ENCODE measurements at places on chromosomes 3 and 15. TPM values are rescaled to one million over a fixed set of nuclear protein-coding genes. Genes with fewer than 3 reads are reported as not detected.

- no peak overlapping the region for H3K27ac ChIP-seq
- peaks cover 4% of the 10 kb centered on the region for H3K27me3 ChIP-seq
- DNase-seq, result no peak
Observed at GRCh38 chr3:114093016-114093380, 36.5 kb downstream of the QTRT2 start.

- no peak overlapping the region for H3K27ac ChIP-seq
- no peaks in the 10 kb centered on the region for H3K4me1 ChIP-seq
- H3K36me3 ChIP-seq, result no peaks in the 10 kb centered on the region
- DNase-seq, result no peak
- H3K4me3 ChIP-seq, result no peak overlapping the region
Observed at GRCh38 chr3:7695049-7695448, 806.6 kb upstream of the LMCD1 start.

DNA sequence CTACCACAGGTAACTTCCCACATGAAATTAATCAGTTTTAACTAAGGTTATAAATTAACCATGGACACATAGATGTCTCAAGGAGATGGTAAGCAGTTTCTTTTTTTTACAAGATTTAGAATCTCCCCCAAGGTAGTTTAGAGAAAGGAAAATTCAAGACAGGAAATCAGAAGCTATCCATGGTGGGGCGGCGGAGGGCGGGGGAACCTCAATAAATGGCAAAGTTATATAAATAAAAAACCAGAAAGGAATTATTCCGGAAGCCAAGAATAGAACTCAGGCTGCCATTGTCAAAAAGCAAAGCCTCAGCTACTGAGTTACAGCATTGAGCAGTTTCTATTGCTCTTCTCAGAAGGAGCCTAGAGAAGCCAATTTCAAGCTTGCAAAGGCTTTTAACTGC lies 172.1 kb upstream of the SMAD3 start:
- H3K27me3 ChIP-seq, result no peaks in the 10 kb centered on the region
- H3K4me3 ChIP-seq, result no peak overlapping the region
- no peak for DNase-seq
- no peaks in the 10 kb centered on the region for H3K36me3 ChIP-seq
- H3K27ac ChIP-seq, result no peak overlapping the region

DNA sequence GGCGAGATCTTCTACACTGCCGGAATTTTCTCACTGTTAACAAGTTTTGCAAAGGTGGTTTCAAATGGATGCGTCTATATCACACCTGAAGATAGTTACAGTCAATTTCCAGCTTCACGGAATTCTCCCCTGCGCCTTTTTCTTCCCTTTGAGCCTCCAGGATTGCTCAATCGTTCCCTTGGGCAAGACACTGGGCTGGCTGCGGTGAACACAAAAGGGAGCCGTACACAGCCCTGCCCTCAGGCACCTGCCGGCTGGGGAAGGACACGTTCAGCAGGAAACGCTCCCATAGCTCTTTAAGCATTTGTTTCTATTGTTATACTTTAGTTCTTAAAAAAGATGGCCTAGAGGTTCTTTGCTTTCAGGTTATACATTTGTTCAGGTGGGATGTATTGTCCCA lies 85.7 kb downstream of the C3orf70 start:
- H3K4me3 ChIP-seq, result no peak overlapping the region
- no peaks in the 10 kb centered on the region for H3K36me3 ChIP-seq
- H3K27ac ChIP-seq, result no peak overlapping the region
- no peak for DNase-seq
- no peaks in the 10 kb centered on the region for H3K27me3 ChIP-seq

GRCh38 chr3:139416275-139416674 lies 26.8 kb upstream of the COPB2 start:
- DNase-seq, result no peak
- no peaks in the 10 kb centered on the region for H3K27me3 ChIP-seq
- no peaks in the 10 kb centered on the region for H3K36me3 ChIP-seq
- no peaks in the 10 kb centered on the region for H3K4me1 ChIP-seq
- H3K4me3 ChIP-seq, result no peak overlapping the region

Gene SMAD6
- total RNA-seq, result 26.4 TPM

Gene HOMER2
- total RNA-seq, result 11.8 TPM
